Stomach (tissue), 19 donors: ENCODE measurements at places on chromosomes 5 and 9. TPM values are rescaled to one million over a fixed set of nuclear protein-coding genes. Genes with fewer than 3 reads are reported as not detected.

FOXD4L3 gene
- total RNA-seq: not detected

DNA sequence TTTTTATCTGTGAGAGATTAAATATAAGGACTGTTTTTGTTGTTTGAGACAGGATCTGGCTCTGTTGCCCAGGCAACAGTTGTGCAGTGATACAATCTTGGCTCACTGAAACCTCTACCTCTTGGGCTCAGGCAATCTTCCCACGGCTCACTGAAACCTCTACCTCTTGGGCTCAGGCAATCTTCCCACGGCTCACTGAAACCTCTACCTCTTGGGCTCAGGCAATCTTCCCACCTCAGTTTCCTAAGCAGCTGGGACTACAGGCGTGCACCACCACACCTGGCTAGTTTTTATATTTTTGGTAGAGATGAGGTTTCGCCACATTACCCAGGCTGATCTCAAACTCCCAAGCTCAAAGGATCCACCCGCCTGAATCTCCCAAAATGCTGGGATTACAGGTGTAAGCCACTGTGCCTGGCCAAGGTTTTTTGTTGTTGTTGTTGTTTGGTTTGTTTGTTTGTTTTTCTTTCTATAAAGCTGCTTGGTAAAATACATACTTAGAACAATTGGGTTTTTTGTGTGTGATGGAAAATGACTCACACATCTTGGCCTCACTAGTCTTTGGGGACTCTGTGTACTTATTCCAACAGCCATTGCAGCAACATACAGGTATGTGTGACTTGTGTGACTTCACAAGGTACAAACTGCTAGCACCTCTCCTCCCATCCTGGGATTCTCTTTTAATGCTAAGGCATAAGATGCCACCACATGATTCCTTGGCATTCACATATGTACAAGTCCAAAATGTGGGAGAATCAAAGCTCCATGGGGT lies 36.5 kb upstream of the RASA1 start:
- H3K4me3 ChIP-seq: no peak overlapping the region
- no peak overlapping the region for H3K27ac ChIP-seq
- no peaks in the 10 kb centered on the region for H3K4me1 ChIP-seq

DNA sequence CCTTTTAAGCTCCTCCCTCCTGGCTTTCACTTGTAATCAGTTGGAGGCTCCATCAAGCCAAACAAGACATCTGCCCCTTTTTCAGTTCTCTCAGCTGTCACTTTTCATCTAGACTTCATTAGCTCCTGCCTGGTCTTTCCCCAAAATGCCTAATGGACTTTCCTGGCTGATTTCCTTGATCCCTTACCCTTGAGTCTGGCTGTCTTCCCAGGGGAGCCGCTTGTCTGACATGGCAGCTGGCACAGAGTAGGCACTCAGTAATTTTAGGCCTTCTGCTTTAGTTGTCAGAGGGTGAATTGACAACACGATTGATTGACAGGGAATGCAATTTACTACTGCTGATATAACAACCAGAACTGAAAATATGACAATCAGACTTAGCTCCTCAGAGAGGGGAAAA lies 2.1 kb downstream of the C9orf153 start:
- peaks cover 11% of the 10 kb centered on the region for H3K36me3 ChIP-seq
- no peak overlapping the region for H3K4me3 ChIP-seq
- H3K4me1 ChIP-seq: no peaks in the 10 kb centered on the region
- H3K27me3 ChIP-seq: no peaks in the 10 kb centered on the region

DNA sequence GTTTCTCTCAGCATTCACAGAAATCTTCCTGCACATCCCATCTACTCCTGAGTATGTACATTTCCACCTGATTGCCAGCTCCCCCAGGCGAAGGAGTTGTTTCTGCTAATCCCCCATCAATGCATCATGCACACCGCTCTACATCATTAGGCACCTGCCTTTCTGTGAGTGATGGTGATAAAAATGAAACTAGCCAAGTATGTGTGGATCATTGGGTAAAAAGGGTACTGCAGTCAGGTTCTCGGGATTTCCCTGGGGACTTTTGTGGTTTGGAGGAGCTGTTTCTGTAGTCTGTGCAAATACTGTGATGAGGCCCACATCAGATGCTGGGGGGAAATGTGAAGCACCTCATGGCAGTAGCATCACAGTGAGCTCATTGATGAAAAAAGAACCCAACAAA lies 30.4 kb downstream of the CAMK4 start:
- H3K36me3 ChIP-seq: no peaks in the 10 kb centered on the region
- no peak for DNase-seq
- H3K4me3 ChIP-seq: no peak overlapping the region
- H3K4me1 ChIP-seq: no peaks in the 10 kb centered on the region

DNA sequence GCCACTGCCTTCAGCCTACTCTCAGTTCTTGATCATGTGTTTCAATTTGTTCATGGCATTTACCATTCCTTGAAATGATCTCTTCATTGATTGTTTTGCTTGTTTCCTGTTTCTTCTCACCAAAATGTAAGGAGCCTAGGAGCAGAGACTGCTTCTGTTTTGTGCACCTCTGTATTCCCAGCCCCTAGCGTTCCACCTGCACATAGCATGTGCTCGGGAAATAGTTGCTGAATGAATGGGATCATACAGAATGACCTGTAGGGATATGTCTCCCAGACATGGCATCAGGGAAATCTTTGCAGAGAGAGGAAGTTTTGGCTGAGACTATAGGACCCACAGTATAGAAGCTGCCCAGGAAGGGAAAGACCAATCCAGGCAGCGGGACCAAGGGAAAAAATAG lies 6.2 kb upstream of the CERCAM start:
- no peak overlapping the region for H3K4me3 ChIP-seq
- H3K27me3 ChIP-seq: peaks cover 35% of the 10 kb centered on the region
- no peaks in the 10 kb centered on the region for H3K36me3 ChIP-seq
- DNase-seq: no peak

IFNK gene
- not detected for total RNA-seq

DNA sequence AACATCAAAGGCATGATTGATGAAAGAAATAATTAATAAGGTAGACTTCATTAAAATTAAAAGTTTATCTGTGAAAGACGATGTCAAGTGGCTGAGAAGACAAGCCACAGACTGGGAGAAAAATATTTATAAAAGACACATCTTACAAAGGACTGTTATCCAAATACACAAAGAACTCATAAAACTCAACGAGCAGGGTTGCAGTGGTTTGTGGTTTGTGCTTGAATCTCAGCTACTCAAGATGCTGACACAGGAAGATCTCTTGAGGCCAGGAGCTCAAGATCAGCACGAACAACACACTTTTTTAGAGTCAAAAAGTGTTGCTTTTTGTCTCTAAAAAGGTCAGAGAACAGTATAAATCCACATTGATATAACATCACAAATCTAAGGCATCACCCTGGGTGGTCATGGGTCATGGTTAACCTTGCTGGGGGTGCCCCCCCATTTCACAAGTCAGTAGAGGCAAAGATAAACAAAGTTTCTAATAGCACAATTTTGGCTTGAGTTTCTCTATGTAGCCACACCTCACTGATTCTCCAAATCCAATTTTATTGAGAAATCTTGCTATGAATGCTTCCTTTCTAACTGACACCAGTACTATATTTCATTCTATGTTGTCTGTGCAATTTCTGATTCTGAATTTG lies 342.9 kb upstream of the RPS23 start:
- no peaks in the 10 kb centered on the region for H3K27me3 ChIP-seq
- no peaks in the 10 kb centered on the region for H3K4me1 ChIP-seq
- DNase-seq: no peak
- no peak overlapping the region for H3K27ac ChIP-seq
- no peaks in the 10 kb centered on the region for H3K36me3 ChIP-seq

DNA sequence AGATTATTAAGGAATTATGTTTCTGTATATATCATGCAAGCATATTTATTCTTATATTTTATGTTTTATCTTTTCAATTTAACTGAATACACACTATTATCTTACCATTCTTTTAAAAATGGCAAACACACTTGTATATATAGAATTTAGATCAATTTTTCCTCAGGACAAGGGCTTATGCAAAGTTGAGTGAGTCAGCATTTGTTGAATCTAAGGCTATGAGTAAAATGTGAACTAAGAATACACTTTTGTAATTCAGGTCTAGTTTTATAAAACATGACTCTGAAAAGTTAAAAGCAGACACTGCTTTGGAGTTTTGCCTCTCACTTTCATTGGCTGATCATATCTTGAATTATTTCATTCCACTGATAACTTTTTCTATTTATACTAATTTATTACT lies 127.8 kb downstream of the FOCAD start:
- H3K27me3 ChIP-seq: no peaks in the 10 kb centered on the region
- no peaks in the 10 kb centered on the region for H3K4me1 ChIP-seq
- H3K36me3 ChIP-seq: no peaks in the 10 kb centered on the region
- DNase-seq: no peak
- H3K4me3 ChIP-seq: no peak overlapping the region

PCDHB10 gene
- total RNA-seq: 0.58 TPM

- no peaks in the 10 kb centered on the region for H3K27me3 ChIP-seq
- no peak overlapping the region for H3K27ac ChIP-seq
- no peaks in the 10 kb centered on the region for H3K4me1 ChIP-seq
- H3K36me3 ChIP-seq: no peaks in the 10 kb centered on the region
- no peak for DNase-seq
- H3K4me3 ChIP-seq: no peak overlapping the region
Measured at GRCh38 chr5:120988941-120989340, 524.8 kb downstream of the PRR16 start.

MVB12B gene
- 21.9 TPM for total RNA-seq

DNA sequence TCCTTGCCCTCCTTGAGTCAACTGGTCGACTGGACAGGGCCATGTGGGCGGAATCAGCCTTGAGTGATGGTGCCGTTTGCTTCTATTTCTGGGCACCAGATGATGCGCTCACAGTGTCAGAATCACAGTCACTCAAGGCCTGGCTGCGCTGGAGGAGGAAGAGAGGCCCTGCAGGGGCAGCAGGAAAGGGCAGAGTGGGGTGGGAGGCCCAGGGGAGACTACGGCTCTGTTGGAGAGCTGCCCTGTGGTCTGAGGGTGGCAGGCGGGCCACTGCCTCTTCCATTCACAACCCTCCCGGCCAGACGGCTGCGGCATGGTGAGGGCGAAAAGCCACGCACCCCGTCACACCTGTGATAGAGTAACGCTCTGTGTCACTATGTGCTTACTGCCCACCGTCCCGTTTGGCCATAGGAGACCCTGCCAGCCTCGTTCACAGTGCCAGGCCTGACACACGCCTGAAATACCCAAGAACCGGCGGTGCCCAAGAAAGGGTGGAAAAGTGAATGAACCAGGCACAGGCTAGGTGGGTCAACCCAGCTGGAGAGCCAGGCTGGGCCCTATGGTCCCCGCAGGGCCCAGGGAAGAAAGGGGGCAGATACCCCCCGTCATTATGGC lies 9.9 kb downstream of the PLPP7 start:
- no peaks in the 10 kb centered on the region for H3K36me3 ChIP-seq
- no peaks in the 10 kb centered on the region for H3K4me1 ChIP-seq
- no peak for DNase-seq
- no peak overlapping the region for H3K27ac ChIP-seq
